ENCODE measurements at places on chromosomes 1 and 21.

GRCh38 chr21:35071347-35071746, 22.2 kb upstream of the RUNX1 start:
- no peak for DNase-seq

DNA sequence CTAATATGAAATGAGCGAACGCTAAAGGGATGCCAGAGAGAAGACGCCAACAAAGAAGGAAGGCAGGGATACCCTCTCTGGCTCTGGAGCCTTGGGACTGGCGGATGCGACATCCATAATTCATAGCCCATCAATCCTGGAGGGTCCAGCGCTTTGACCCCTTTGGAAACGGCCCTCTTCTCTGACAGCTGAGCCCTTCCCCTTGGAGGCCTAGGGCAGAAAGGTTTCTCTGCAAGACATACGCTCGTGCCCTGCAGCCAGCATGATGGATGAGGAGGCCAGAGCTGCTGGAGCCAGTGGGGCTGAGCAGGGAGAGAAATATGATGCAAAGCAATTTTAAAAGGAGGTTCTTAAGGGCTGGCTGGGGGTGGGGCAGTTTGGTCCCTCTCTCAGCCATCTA, 22.2 kb downstream of the OPTC start:
- no peak for DNase-seq

GRCh38 chr1:150028322-150028721, 17.8 kb upstream of the OTUD7B start:
- no peak for DNase-seq

DNA sequence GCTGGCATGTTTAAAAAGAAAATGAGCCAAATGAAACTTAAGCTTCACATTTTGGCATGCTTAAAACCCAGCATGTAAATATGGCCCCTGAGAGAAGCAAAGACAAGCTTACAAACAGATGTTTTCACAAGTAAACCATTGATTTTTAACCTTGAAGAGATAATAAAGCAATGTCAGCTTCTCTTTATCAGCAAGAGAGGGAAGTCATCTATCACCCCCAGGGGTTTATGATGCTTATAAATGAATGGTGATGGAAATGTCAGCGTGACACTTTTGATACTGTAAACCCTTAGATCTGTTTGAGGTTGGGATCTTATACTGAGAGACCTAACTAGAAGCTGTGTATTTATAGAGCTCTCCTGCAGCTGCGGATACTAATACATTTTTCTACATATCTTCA, 471.3 kb downstream of the PLA2G4A start:
- no peak for DNase-seq

DNA sequence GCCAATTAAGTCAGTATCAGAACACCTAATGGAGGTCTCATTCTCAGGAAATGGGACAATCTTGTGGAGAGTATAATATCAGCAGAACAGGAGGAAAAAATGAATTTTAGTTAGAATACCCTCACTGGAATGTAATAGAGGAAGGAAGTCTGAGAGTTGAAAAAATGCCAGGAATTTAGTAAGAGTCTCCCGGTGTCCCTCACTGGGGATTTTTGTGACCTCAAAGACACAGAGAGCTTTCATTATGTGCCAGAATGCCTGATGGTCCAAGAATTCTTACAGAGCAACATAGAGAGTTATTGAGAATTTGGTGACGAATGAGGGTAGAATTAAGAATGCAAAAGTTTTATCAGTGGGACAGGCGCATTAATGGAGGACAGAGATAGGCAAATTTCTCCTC, 443.5 kb upstream of the B3GALT2 start:
- DNase-seq, result no peak

DNA sequence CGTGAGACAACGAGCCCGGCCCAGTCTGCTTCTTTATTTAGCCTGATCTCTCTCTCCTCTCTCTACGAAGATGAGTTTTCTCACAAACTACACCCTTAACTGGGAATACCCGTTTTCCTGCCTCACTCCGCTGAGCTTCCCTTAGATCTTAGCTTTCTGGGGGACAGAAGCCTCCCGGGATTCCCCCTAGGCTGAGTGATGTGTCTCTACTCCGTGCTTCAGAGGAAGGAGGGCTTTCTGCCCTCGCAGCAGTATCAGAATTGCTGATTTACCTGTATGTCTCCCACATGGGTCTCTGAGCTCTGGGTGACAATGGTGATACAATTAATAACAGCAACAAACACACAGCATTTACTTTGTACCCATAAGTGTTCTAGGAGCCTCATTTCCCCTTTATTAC, 1.0 kb downstream of the ZBTB17 start:
- DNase-seq, result no peak

DNA sequence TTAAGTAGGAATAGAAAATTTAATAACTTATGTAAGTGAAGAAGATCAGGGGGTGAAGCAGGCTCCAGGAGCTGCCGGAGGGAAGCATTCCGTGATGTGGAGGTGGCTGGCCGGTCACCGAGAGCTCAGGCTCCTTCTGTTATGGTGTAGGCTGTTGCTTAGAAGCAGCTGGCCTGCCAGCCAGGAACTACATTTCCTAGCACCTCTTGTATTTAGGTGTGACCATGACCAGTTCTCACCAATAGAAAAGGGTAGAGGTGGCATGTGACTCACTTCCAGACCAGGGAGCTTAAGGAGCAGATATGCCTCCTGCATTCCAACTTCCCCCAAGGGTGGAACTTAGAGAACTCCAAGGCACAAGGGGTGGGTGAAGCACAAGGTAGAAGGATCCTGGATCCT, 120.7 kb downstream of the ACTL8 start:
- no peak for DNase-seq

DNA sequence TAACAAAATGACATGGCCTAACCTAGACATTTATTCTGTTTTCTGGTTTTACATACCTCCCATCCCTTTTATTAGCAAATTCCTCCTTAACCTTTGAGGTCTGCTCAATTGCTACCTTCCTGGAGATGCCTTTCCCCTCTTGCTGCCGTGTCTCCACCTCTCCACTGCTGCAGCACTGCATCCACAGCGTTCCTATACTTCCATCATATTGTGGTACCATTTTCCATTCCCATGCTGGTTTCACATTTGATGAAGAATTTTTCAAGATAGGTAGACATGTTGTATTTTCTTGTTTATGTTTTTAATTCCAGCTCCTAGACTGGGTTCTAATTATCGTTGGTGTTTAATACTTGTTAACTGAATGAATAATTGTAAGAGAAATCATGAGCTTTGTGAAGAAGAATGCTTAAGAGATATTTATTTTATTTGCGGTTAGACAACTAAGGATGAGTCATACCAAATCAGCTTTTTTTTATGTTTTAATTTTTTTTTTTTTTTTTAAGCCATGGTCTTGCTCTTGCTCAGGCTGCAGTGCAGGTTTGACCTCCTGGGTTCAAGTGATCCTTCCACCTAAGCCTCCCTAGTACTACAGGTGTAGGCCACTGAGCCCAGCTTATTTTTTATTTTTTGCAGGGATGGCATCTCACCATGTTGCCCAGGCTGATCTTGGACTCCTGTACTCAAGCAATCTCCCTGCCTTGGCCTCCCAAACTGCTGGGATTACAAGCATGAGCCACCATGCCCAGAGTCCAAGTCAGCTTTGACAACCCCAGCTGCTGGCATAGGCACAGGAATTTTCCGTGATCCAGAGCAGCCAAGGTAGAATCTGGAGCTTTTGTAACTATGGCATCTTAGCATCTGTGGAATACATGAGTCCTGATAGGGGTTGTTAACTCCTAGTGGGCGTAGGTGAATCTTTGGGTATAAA, 44.0 kb downstream of the ATP6V1G3 start:
- no peak for DNase-seq

DNA sequence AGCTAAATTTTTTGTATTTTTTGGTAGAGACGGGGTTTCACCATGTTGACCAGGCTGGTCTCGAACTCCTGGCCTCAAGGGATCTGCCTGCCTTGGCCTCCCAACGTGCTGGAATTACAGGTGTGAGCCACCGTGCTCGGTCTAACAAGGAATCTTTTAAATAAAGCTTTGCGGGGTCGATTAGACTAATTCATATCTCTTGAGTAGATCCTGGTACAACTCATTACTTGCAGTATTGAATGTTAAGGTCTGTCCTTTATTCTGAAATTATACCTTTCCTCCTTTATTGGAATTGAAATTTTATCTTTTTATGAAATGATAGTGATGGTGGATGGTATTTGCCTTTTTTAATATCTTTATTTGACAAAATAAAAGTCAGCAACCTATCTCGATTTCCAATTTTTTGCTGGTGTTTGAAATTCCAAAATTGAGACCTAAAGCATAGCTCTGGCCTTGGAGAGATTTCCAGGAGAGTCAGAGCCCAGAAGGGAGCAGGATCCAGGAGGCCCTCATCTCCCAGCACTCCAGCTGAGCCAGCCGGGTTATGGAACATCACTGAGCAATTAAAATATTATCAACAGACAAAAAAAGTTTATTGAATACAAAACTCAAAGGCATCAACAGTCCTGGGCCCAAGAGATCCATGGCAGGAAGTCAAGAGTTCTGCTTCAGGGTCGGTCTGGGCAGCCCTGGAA, 4.7 kb downstream of the S100A2 start:
- no peak for DNase-seq

DNA sequence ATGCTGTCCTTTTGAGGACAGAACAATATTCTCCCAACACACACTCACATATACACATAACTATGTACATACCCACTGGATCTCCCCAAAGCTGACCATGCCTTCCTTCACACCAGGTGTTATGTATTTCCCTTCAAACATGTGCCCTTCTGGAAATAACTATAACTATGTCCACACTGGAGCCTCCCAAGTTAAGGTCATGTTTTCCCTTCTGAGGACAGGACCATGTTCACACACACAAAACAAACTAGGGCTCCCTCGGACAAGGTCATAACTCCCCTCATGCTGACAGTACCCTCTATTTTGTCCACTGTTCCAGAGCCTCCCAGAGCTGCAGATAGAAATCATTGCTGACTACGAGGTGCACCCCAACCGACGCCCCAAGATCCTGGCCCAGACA, 7.8 kb downstream of the MMACHC start:
- no peak for DNase-seq

- no peak for DNase-seq
Measured at GRCh38 chr1:226946285-226946684, 6.2 kb downstream of the COQ8A start.

GRCh38 chr1:102191723-102192122, 195.0 kb upstream of the OLFM3 start:
- peak; percentile 15 for DNase-seq

DNA sequence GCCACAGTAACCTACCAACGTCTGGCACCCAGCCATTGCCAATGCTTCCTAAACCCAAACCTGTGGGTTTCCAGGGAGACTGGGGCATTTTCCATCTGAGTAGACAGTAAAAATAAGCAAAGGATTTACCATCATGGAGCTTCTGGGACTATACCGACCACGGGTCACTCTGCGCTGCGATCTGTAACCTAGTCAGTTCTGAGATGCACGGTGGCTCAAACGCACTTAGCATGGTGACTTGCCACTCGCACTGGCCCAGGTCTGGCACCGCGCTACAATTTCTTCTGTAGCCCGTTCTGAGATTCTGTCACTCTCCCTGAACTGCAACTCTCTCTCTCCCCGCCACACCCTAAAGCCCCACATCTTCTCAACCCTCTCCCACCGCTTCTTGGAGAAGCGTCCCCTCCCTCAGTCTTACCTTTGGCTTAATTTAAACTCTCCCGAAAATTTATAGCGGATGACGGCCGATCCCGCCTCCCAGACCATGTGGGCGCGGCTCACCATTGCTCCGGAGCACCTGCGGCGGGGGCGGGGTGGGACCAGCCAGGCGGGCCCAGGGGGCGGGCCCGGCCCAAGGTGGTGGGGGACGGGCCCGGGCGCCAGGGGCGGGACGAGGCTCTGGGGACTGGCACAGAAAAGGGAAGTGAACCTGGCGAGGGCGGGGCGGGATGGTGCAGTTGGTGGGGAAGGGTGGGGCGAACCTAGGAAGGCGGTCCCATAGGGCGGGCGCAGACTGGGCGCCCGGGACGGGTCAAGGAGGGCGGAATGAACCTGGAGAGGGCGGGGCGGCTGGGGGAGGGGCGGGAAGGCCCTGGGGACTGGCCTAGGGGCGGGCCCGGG, 493 bp upstream of the MAP3K21 start:
- DNase-seq, result peak; percentile 49

GRCh38 chr1:181327796-181328195, 155.5 kb upstream of the CACNA1E start:
- no peak for DNase-seq

DNA sequence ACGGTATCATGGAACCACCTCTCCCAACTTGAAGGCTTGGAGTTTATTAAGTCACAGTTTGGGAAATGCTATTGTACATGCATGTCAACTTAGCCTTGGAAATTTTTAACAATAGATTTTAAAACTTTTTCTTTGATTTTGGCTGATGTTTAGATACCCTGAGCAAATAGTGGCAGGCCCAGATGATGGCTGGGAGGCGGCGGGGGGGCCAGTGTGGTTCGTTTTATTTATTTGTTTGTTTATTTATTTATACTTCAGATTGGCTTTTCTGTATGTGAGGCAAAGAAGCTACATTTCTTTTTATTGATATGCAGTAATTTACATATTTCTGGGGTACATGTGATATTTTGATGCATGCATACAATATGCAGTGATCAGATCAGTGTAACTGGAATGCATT, 82.0 kb downstream of the VWA5B1 start:
- no peak for DNase-seq

GRCh38 chr1:182357913-182358312, 33.7 kb downstream of the GLUL start:
- no peak for DNase-seq

DNA sequence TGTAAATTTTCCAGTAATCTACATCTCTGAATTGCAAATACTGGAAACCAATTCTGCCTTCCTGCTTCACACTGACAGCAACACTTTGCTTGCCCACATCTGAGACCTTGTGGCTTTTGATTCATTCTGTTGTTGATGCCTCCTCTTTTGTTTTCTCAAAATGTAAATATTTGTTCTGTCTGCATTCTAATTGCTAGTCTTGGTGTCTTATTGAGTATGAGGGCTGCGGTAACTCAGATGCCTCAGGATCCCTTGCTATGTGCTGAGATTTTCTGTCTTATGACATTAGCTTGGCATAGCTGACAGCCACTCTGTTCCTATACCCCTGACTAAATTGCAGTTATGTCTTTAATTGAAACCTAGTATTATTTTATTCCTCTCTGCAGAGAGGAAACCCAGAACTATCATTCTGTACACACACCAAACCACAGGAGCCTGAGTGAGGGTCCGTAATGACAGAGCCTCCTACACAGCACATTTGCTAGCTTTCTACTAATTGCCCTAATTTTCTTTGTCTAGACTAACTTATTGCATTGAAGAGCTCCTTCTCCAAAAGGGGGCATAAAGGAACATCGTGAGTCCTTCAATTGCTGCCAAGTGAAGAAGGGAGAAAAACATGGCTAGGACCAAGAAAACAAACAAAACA, 72.1 kb downstream of the GREM2 start:
- no peak for DNase-seq

- no peak for DNase-seq
Measured at GRCh38 chr1:42957229-42957879, 1.3 kb downstream of the SLC2A1 start.

GRCh38 chr1:201279313-201279712, 4.0 kb upstream of the PKP1 start:
- DNase-seq, result no peak

- no peak for DNase-seq
Measured at GRCh38 chr1:182731852-182732575, 47.6 kb upstream of the RGS8 start.
